ENCODE measurements at places on chromosomes 3 and 15.

- DNase-seq = no peak
These were observed 12.4 kb downstream of the TPM1 start for GRCh38 chr15:63054985-63055384.

DNA sequence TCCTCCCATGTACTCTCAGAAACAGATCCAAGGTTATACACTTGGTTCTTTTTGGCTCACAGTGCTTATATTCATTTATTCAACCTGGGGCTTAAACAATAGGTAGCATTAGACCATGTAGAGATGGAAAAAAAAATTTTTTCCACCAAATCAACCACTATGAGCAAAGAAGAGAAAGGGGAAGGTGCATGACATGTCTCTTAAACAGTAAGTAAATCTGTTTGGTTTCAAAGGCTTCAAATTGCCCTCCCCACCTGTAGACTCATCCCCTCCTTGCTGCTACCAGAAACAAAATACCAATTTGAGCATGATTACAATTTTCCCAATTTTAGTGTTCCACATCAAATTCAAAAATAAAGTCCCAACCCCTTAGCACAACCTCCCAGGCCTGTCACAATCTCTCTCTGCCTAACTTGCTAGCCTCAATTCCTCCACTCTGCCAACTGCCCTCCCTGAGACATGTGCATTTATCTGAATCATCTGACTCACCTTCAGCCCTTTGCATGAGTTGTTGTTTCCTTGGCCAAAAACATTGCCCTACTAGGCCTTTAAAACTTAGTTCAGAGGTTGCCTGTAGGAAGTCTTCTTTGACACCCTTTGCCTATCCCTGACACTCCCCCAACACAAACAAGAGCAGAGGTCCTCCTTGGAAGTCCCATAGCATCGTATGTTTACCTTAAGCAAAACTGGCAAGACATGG, 30.3 kb upstream of the TSC22D2 start:
- no peak for DNase-seq

DNA sequence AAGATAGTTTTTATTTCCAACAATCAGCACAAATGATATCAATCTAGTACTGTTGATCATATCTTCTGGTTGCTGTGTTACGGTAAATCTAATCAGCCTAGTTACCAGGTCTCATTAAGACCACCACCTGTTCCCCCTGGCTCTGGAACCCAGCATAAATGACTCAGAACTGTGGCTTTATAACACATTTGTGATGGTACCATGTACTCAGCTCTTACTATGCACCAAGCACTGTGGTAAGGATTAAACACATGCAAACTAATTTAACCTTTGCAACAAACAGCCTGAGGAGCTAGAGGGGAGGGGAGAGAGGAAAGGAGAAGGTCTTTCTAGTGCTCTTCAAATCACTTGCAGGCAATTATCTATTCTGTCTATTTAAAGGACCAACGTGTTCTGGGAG, 173.9 kb upstream of the LMCD1 start:
- no peak for DNase-seq

- DNase-seq = no peak
These were observed 59.0 kb downstream of the DPPA2 start for GRCh38 chr3:109257269-109257668.

DNA sequence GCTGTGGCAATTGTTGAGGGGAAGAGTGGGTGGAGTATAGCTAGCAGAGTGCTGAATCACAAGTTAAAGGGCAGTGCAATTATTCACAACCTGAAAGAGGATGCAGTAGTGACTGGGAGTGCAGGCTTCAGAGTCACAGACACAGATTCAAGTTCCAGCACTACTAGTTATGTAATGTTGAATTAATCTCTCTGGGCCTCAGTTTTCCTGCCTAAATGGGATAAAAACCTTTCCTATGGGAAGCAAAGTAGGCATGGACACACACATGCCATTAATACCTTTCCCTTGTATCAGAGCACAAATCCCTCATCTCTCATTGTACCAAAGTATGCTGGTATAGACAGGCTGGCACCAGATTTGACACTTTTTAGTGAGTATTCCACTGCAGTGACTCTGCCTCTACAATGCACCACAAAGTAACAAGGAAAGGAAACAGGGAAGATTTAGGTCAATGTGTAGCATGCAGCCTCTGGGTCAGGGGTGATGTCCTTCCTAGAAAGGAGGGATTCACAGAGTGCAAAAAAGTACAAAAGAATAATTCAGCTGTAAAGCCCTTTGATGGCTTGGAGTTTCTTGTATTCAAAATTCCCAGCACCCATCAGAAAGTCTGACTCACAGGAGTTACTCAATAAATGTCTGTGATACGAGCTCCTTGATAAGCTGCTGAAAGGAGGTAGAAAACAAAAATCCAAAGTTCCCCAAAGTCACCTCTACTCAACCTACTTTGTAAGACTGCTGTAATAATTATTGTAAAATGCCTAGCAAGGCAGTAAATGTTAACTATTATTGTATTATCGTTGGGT, 507.5 kb upstream of the TGFBR2 start:
- DNase-seq = no peak

GRCh38 chr3:99925584-99926230, 108.0 kb downstream of the CMSS1 start:
- DNase-seq = no peak

DNA sequence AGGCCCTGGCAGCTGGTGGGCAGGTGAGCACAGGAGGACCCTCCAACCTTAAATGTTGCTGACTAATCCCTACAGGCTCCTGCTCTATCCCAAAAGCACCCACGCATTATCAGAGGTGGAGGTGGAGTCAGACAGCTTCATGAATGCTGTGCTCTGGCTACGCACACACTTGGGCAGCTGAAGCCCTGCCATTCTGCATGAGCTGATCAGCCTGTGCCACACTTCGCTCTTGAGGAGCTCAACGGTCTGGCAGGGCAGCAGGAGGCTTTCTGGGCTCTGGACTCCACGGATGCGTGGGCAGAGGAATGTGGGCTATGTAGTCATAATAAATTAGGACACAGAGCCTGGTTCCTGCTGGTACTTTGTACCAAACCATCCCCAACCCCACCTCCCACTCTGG, 6.1 kb downstream of the MST1 start:
- DNase-seq = no peak

- DNase-seq = no peak
These were observed 73.5 kb downstream of the ATP10A start for GRCh38 chr15:25789616-25789999.

DNA sequence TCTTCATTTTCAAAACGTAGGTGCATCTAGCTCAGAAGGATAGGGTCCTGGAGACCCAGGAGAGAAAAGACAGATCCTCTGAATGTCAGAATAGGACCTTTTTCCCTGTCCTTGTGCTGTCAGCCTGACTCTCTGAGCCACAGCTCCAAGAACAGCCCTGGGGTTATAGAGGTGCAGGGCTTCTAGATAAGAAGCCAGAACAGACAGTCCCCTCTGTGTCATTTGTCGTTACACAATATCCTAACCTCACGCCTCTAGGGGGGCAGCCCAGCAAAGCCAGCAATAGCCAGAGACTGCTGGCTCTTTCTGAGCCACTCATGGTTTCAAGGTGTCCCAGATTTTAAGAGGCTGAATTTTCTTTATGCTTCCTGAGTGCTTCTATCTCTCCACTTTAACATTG, 153.2 kb upstream of the THBS1 start:
- no peak for DNase-seq

- DNase-seq = no peak
These were observed 6.9 kb downstream of the CRBN start for GRCh38 chr3:3172627-3173026.

- no peak for DNase-seq
These were observed 103.5 kb downstream of the IMPG2 start for GRCh38 chr3:101216710-101217465.

- no peak for DNase-seq
These were observed 85.1 kb downstream of the MTHFS start for GRCh38 chr15:79811406-79812405.

DNA sequence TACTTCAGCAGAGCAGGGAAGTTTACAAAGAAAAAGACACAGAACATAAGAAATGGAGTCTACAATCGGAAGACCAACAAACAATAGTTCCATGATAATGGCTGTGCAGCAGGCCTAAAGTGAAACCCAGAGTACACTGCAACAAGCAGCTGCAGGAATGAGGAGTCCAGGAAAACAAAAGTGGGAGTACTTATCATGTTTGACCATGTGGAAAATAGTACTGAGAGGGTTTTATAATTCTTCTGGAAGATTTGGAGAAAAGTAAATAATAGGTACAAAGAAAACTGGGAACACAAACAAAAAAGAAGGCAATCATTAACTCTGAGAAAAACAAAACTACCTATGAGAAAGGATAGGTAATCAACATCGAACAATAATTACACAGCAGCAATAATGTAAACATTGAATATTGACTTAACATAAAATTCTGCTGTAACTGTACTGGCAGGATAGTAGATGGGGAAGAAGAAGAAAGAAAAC, 87.5 kb downstream of the NEK10 start:
- DNase-seq = no peak

- peak; percentile 67 for DNase-seq
These were observed 1.1 kb downstream of the TMEM158 start for GRCh38 chr3:45224824-45225464.

Measured in HEK293T (cell line).